ENCODE measurements at places on chromosomes 1 and 21. TPM values are rescaled to one million over a fixed set of nuclear protein-coding genes. Genes with fewer than 3 reads are reported as not detected.

- no peaks in the 10 kb centered on the region for H3K27me3 ChIP-seq
- H3K27ac ChIP-seq: peak overlapping the region; percentile 92
- peaks cover 70% of the 10 kb centered on the region for H3K4me1 ChIP-seq
- DNase-seq: peak; percentile 39
- no peak overlapping the region for H3K4me3 ChIP-seq
- H3K36me3 ChIP-seq: no peaks in the 10 kb centered on the region
These were observed 7.9 kb upstream of the SRP9 start for GRCh38 chr1:225769687-225770086.

Gene C21orf91
- total RNA-seq: 21.1 TPM

- DNase-seq: no peak
- no peak overlapping the region for H3K4me3 ChIP-seq
- H3K27ac ChIP-seq: no peak overlapping the region
- H3K36me3 ChIP-seq: no peaks in the 10 kb centered on the region
These were observed 257.4 kb upstream of the CAMK1G start for GRCh38 chr1:209326076-209326475.

Gene S1PR1
- 22.4 TPM for total RNA-seq

Gene CHI3L1
- not detected for total RNA-seq

DNA sequence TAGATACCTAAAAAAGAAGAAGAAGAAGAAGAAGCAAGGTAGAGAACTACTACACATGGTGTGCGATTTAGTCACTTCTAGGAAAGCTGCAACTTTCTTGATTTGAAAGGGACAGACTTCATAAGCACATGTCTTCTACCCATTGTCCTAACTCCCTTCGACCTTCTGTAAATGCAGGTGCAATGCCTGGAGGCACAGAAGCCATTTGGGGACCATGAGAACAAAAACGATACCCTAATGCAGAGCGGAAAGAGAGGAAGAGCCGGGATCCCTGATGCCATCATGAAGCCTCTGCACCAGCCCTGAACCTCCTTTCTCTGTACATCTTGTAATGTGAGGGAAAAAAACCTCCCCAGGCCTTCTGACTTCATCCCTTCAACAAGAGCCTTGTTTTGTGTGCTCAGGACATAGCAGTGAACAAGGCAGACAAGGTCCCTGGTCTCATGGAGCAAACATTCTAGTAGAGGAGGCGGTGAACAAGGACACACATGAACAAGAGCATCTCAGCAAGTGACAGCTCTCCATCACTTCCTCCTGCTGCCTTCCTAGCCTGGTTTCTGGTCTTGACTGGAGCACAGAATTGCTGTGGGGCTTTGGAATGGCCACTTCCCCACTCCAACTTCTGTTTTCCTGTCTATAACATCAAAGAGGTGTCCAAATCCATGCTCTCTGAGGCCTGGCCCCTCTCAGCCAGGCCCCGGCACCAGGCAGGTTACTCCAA is 5.5 kb upstream of the LAPTM5 start:
- no peaks in the 10 kb centered on the region for H3K27me3 ChIP-seq
- DNase-seq: no peak
- H3K4me3 ChIP-seq: no peak overlapping the region
- H3K27ac ChIP-seq: peak overlapping the region; percentile 90
- no peaks in the 10 kb centered on the region for H3K36me3 ChIP-seq

- H3K27me3 ChIP-seq: no peaks in the 10 kb centered on the region
- H3K36me3 ChIP-seq: no peaks in the 10 kb centered on the region
- no peak overlapping the region for H3K4me3 ChIP-seq
- no peak overlapping the region for H3K27ac ChIP-seq
These were observed 25.2 kb upstream of the EXO1 start for GRCh38 chr1:241822846-241823245.

DNA sequence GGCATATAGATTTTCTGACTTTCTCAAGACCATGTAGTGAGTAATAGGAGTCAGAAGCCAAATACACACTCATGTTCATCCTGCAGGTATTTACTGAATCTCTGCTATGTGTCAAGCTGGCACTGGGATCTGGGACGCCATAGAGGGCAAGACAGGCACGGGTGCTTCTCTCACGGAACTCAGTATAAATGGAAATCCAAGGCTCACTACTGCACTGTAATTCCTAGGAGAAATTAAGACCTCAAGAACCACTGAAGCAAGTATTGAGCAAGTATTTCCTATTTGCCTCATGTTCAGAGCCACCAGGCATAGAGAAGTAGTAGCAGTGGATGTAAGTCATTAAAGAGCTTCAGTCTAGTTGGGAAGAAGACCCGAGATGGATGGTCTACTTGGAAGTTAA is 38.9 kb downstream of the EIF2D start:
- peaks cover 29% of the 10 kb centered on the region for H3K4me1 ChIP-seq
- DNase-seq: no peak
- no peak overlapping the region for H3K4me3 ChIP-seq
- no peaks in the 10 kb centered on the region for H3K27me3 ChIP-seq
- no peak overlapping the region for H3K27ac ChIP-seq
- no peaks in the 10 kb centered on the region for H3K36me3 ChIP-seq

DNA sequence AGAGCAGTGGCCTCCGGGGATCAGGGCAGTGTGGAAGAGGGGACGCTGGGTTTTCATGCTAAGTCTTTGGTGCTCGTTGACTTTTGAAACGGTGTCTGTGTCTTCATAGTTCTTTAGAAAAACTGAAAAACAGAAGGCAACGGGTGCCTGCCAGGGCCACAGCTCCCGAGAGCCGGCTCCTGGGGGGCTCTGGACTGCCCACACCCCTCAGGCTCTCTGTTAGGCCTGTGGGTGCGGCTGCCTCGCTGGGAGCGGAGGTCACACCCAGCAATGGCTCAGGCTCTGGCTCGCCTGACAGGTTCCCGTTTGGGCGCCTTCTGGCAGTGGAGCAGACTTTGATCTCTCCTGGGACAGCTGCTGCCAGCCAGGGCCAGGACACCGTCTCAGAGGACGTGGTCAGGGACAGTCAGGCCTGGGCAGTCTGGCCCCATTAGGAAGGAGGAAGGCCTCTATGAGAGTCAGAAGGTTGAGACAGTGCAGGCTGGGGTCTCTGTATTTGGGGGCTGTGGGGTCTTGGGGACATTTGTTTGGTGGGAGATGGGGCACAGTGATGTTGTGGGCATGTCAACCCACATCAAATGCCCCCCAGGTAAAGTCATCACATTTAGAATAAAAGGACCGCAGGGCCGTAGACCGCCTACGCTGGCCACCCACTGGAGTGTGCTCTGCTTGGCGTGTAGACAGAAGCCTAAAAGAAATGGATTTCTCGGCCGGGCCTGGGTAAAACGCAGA is 5.6 kb downstream of the ARHGEF16 start:
- H3K27me3 ChIP-seq: peaks cover 41% of the 10 kb centered on the region
- no peaks in the 10 kb centered on the region for H3K36me3 ChIP-seq
- peaks cover 13% of the 10 kb centered on the region for H3K4me1 ChIP-seq
- H3K4me3 ChIP-seq: no peak overlapping the region

GRCh38 chr1:244214009-244214967 is 163.2 kb downstream of the ZBTB18 start:
- peaks cover 25% of the 10 kb centered on the region for H3K4me1 ChIP-seq
- no peaks in the 10 kb centered on the region for H3K27me3 ChIP-seq
- no peak overlapping the region for H3K4me3 ChIP-seq
- peak overlapping the region; percentile 78 for H3K27ac ChIP-seq

DNA sequence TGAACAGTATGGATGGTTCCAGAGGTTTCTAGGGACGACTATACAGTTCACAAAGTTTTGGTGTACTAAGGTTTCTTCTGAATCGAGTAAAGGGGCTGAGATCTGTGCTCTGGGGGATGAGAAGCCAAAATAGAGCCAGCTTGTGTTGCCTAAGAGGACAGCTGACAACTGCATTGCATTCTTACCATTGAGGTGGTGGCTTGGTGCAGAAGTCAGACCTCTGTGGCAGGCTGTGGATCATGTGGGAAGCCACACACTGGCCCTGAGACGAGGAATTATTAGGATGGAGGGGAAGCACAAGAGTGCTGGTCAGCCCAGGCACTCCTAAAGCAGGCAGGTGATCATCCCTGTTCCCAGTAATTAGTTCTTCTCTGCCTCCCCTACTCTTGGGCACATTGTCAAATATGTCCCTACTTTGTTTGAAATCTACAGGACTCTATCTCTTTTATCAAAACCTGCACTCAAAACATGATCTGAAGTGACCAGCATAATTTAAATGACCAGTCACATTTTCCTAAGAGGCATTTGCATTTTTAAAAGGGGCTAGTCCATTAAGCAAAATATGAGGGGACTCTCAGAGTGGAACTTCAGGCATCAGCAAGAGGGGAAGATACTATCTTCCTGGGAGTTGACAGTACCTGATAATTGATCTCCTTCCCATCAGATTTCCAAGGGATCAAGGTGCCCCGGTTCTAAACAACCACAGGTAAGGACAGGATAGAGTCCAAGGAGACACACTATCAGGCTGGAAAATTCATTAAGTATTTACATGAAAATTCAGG is at the start of gene FCRLB:
FCRLB (plus strand) TSS at position 589 of the 782 bp plus-strand sequence. CDS start 1,129 bp downstream, outside the sequence.
- peak; percentile 23 for DNase-seq
- H3K36me3 ChIP-seq: no peaks in the 10 kb centered on the region
- no peaks in the 10 kb centered on the region for H3K27me3 ChIP-seq
- no peak within 1 kb of the TSS for H3K27ac ChIP-seq

GRCh38 chr1:9473032-9473807 is 66.0 kb upstream of the SLC25A33 start:
- DNase-seq: peak; percentile 60
- no peak overlapping the region for H3K27ac ChIP-seq
- no peak overlapping the region for H3K4me3 ChIP-seq
- no peaks in the 10 kb centered on the region for H3K36me3 ChIP-seq
- H3K27me3 ChIP-seq: peaks cover 11% of the 10 kb centered on the region
- no peaks in the 10 kb centered on the region for H3K4me1 ChIP-seq

DNA sequence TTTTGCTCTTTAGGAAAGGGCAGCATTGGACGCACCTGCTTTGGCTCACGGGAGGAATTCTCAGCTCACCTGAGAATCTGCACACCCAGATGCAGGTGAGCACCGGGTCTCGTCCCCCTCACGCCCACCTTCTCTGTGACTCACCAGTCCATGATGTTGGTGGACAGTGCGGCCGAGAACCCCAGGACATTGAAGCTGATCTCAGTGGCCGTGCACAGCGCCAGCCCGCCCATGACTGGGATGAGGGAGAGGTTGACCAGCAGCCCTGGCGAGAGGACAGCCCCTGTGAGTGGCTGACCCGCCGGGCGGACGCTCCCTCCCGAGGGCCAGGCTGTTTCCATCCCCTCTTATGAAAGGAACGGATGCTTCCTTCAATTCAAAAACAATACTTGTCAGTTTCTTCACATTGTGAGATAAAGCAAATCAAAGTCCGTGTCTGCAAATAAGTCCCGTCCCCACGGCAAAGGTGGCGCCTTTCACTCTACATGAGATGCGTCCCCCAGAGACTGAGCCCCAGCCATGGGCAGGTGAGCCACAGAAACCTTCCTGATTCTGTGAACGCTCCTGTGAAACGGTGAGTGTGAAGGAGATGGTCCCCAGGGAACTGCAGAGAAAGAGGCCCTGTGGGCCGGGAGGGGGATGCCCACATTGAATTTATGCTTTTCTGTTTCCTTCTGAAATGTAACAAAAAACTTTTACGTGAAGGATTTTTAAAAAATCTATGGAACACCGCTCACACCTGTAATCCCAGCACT is 12.7 kb upstream of the CDK11B start:
- H3K27ac ChIP-seq: no peak overlapping the region
- H3K36me3 ChIP-seq: peaks cover 9% of the 10 kb centered on the region
- no peak for DNase-seq

DNA sequence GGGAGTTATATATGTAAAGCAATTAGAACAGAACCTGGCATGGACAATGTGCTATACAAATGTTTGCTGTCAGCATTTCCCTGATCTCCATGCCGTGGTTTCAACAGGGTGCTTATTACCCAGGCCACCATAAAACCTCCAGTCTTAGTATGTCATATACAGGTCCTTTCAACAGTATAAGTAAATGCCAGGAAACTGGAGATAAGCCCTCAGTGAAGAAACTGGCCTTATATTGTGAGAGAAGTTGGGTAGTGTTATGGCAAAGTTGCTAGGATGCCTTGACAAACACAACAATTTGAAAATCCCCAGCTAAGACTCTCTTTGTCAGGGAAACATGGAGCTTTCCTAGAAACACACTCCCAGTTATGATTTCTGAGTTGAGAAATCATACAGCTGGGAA is 850.2 kb upstream of the ADAMTS5 start:
- H3K4me1 ChIP-seq: peaks cover 3% of the 10 kb centered on the region
- no peak overlapping the region for H3K4me3 ChIP-seq
- H3K27me3 ChIP-seq: no peaks in the 10 kb centered on the region
- no peaks in the 10 kb centered on the region for H3K36me3 ChIP-seq

DNA sequence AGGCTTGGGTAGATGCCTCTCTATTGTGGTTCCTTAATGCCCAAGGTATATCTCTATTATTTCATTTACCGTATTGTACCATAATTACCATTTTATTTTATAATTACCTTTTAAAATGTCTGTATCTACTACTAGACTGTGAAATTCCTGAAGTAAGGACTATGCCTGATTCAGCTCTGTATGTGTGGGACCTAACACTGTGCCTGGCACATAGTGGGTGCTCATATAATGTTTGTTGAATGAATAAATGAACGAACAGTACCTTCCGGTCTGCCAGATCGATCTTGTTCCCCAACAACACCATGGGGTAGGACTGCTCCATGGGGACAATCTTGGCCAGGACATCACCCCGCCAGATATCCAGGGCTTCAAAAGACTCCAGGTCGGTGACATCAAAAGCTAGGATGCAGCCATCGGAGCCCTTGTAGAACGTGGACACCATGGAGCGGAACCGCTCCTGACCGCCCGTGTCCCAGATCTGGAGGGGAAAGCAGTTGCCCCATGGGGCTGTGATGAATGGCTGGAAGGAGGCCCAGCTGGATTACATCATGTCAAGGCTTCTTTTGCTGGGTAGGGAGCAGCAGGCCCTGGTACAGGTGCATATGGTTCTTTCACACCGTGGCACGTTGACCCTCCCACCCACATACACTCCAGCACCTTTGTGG is 10.8 kb downstream of the RAB7B start:
- no peaks in the 10 kb centered on the region for H3K27me3 ChIP-seq
- H3K4me3 ChIP-seq: no peak overlapping the region
- DNase-seq: no peak

DNA sequence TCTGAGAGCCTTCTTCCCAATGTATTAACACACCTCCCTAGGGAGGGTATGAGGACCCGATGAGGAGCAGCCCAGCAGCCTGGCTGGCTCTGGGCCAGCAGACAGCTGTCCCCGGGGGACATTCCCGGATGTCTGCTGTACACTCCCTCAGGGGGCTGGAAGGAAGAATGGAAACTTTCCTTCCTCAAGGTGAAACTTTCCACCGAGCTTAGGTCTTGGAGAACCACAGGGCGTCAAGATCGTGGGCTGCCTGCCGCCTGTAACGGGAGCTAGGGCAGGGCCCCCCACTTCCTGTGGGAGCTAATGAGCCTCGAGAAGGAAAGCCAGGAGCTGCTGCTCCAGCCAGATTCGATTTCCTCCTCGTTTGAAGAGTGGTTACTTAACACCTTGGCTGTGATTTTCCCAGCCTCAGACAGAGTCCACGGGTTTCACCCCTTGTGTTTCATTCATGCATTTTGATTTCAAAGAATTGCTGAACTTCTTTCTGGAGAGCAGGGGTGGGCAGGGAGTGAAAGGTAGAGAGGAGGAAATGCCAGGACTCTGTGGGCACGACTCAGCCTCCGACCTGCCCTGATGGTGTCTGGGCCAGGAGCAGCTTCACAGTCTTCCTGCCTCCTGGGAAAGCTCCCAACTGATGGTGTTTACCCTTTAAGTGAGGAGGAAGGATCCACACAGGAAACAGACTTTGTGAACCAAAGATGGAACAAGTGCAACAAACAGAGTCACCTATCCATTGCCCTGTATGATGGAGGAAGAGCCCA is 29.7 kb downstream of the UBE2T start:
- H3K4me1 ChIP-seq: peaks cover 11% of the 10 kb centered on the region
- no peaks in the 10 kb centered on the region for H3K36me3 ChIP-seq

Gene JAM2
- total RNA-seq: 15.3 TPM
